Stimulated activated CD8-positive, alpha-beta memory T cell treated with anti-CD3 and anti-CD28 coated beads, Interleukin-4, amount 100 ng/mL, for 4 hours (primary cell): ENCODE measurements at places on chromosomes 11 and 22.

- no peak for DNase-seq
These were observed 12.9 kb downstream of the EHD1 start for GRCh38 chr11:64865286-64866172.

GRCh38 chr11:29032384-29033149 lies 924.4 kb downstream of the METTL15 start:
- DNase-seq, result no peak

DNA sequence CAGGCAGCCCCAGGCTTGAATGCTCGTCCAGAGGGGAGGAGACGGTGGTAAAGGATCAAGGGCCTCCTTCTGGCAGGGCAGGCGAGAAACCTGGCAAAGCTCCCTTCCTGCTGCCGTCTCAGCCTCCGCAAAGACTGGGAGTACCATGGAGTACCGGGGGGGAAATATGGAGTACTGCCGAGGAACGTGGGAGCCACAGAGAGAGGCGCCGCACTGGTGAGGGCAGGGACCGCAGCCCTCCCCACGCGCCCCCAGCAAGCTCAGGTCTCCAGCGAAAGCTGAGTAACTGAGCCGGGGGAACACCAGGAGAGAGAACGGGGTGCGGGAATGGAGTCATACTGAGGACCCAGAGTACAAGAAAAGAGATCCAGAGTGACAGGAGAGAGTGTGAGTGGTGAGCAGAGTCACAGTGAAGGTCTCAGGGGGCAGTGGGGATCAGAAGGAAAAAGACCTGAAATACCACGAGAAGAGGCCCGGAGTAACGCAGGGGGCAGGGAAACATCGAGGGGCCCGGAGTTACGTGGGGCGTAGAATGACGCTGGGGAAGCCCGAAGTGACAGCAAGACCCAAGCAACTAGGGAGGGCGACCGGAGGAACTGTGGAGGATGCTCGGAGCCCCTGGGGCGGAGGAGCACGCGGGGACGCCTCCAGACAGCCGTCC lies 740 bp downstream of the EML3 start:
- DNase-seq, result peak; percentile 16

GRCh38 chr11:85620256-85620655 lies 6.9 kb downstream of the DLG2 start:
- no peak for DNase-seq

DNA sequence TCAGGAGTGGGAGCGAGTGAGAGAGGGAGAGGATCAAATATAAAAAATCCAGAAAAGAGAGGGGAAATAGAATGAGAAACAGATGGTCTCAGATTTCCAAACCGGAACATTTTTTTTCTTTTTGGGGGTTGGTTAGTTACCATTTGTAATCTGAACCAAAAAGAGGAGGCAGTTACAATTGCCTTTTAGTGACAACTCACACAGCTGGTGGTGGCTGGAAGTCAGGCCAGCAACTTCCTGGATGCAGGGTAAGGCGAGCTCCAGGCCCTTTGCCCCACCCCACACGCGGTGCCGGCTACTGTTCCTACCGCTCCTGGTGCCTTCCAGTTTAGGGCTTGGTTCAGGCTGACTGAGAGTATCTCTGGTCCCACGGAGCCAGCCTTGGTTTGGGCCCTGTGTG lies 21.0 kb upstream of the UBASH3B start:
- DNase-seq, result no peak

- no peak for DNase-seq
These were observed 53.3 kb upstream of the GLYAT start for GRCh38 chr11:58784995-58785394.

- no peak for DNase-seq
These were observed 697 bp upstream of the PAFAH1B2 start for GRCh38 chr11:117143390-117143789.

GRCh38 chr11:47123094-47123493 lies 53.6 kb downstream of the ARFGAP2 start:
- no peak for DNase-seq

- no peak for DNase-seq
These were observed 15.1 kb upstream of the MRGPRX2 start for GRCh38 chr11:19075636-19076035.

- no peak for DNase-seq
These were observed 36.8 kb upstream of the RBFOX2 start for GRCh38 chr22:36065462-36065774.

GRCh38 chr11:16779436-16779835 lies 41.0 kb downstream of the C11orf58 start:
- no peak for DNase-seq

GRCh38 chr22:42258126-42258525 lies 12.3 kb downstream of the TCF20 start:
- DNase-seq, result no peak

DNA sequence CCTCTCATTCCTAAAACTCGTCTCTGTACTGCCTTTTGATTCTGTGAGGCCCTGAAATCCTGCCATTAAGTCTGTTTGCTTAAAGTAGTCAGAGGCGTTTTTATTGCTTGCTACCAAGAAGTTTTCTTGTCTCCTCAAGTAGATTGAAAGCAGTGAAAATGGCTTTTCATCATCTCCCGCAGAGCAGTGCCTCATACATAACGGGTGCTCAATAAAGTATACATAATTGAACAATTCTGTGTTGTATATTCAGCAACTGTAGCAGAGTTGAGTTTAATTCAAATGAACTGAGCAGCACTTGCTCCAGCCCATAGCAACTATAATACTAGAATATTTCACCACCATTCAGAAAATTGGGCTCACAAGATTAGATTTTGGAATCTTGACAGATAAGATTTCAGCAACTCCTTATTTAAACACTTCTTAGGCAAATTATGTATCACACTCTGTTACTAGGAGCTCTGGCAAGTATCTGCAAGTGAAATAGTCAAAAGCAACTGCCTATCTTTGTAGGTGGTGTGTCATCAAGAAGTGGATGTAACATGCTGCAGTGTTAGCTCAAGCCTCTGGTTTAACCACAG lies 20.0 kb downstream of the FIBIN start:
- no peak for DNase-seq

DNA sequence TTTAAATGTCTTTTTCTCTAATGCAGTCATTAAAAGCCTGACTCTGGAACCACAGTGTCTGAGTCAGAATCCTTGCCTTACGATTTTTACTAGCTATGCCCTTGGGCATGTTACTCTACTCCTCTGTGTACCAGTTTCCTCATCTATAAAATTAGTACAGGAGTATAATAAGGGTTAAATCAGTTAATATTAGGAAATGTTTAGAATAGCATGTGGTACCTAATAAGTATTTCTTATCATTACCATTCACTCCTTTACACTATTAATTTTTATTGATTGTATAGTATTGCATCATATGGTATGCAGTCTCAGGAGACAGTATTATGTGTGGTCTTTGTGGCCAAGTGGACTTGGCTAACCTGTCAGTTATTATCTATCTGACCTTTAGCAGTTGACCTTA lies 68.2 kb downstream of the METTL15 start:
- no peak for DNase-seq

DNA sequence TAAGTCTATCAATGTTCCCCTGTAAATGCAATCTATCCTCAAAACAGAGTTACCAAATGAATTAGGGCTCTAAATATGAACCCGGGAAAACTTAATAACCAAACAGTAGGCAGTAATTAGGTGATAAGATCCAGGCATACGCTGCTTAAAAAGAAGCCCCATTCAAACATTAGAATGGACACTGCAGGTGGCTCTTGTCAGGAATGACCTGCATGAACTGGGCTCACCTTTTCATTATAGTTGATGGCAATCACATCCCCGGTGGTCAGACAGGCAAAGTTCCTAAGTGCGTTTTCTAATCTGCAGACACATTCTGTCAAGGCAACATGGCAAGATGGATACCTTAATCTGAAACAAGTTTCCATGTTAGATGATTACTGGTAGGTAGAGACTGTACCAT lies 14.0 kb downstream of the UFD1 start:
- DNase-seq, result no peak

DNA sequence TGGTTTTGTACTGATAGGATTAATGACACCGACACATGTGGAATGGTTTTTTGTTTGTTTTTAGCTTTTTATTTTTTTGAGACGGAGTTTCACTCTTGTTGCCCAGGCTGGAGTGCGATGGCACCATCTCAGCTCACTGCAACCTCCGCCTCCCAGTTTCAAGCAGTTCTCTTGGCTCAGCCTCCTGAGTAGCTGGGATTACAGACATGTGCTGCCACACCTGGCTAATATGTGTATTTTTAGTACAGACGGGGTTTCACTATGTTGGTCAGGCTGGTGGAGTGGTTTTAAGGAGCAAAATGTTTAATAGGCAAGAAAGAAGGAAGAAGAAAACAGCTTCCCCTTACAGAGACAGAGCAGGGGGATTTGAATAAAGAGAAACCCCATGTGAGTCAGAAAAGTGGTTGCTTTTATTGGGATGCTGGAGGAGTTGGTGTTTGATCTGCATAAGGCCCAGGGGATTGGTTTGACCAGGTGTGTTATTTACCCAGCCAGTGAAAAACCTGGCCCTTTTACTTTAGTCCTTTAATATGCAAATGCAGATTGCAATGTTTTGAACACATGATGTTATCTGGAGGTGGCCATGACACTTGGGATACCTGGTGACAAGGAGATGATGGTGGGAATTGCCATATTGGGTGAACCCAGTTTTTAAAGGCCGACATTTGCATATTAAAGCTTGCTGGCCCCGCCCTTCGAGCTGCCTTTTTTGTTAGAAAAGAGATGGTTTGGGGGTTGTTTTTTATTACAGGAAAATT lies 24.3 kb downstream of the SUSD2 start:
- DNase-seq, result no peak

DNA sequence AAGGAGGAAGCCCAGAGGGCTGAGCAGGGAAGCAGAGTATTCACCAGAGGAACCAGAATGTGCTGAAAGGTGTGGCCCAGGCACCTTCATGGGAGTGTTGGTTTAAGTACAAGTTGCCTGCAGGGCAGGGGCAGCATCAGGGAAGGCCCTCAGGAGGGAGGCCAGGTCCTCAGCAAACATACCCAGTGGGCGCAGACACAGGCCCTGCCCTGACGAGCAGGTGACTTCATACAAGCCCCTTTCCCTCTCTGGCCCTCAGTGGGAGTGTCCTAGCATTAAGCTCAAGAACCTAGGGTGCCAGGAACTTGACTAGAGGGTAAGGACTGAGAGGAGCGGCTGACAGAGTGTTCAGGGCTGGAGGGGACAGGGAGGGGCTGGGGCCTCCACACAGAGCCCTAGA lies 7.5 kb upstream of the CASTOR1 start:
- DNase-seq, result no peak

- DNase-seq, result no peak
These were observed 4.1 kb downstream of the MIOX start for GRCh38 chr22:50490531-50491308.

DNA sequence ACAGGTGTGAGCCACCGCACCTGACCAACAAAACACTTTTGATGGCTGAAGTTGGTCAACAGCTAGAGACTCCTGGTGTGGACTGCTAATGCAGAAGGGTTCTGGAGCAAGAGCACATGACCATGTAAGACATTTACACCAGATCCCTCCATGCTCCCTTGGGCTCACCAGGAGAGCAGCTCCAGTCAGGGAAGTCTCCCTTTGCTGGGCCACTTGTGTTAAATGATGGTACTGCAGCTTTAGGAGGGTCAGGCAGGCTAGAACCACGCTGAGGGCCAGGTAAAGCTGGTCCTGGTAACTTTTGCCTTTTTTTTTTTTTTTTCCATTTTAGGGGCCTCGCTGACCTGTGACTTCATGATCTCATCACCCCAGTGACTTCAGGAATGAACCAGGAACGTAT lies 146.4 kb downstream of the FBXO7 start:
- DNase-seq, result no peak

DNA sequence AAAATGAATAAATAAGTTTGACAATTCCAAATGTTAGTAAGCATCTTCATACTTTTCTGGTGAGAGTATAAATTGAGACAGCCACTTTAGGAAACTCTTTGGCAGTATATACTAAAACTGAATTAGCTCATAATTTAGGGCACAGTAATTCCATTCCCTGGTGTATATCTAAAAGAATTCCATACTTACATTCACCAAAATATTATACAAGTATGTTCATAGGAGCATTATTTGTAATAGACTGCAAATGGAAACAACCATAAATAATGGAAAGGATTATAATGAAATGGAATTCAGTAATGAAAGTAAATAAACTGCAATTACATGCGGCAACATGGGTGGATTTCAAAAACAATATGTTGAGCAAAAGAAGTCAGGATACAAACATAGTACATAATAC lies 315.8 kb upstream of the LRRC4C start:
- no peak for DNase-seq

GRCh38 chr22:47196166-47196849 lies 433.9 kb downstream of the TBC1D22A start:
- DNase-seq, result no peak

DNA sequence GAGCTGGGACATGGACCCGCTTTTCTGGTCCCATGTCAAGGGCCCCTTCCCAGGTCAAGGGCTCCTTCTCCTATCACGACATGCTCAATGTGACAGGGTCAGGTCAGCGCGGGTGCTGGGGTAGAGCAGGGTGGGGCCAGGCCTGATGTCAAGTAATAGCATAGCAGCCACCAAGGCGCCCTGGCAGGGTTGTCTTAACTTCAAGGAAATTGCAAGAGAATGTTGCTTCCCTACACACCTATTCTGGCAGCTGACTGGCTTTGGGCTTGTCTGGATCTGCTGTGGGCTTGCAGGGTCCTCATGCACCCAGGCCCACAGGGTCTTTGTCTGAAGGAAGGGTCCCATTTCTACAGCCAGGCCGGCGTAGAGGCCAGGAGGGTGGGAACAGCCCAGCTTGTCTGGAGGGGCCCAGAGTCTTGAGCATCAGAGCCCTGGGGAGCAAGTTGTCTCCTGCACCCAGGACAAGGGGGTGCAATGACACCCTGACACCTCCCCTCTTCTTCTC lies 71.4 kb downstream of the BUD13 start:
- no peak for DNase-seq

GRCh38 chr11:106088896-106089295 lies 11.4 kb downstream of the AASDHPPT start:
- DNase-seq, result no peak

DNA sequence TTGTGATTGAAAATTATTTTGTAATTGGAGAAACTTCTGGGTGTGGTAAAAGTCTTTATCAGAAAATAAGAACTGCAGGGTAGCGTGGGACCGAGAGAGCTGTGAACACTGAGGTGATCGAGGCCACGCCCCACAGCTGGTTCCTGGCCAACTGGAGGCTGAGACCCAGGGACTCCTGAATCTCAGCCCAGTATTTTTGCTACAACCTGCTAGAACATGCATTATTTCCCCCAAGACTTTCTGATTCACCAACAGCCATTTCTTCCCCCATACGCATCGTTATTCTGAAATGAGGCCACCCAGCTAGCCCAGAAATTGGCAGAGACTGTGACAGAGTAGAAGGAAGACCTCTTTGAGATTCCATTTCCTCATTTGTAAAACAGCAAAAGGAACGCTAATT lies 3.4 kb upstream of the FGF19 start:
- DNase-seq, result no peak

- DNase-seq, result no peak
These were observed 86.8 kb downstream of the AMOTL1 start for GRCh38 chr11:94854770-94855633.

- DNase-seq, result no peak
These were observed 5.3 kb upstream of the TSSC4 start for GRCh38 chr11:2395211-2395730.

DNA sequence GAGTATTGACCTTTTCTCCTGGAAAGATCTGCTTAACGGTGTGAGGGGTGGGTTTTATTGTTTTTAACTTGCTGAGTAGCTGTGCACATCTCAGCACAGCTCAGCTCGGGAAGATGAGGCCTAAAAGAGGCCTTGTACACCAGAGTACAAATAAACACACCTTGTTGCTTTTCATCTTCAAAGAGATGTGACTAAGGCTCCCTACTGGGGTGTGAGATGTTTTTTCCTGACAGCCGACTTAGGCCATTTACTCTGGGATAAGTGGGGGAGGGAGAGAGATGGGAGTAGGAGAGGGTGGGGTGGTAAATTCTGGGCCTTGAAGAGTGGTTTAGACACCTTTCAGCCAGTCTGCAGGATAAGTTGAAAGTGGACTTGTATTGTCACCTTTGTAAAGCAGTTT lies 2.9 kb downstream of the LDLRAD3 start:
- no peak for DNase-seq
